ENCODE measurements at places on chromosomes 12 and 14. TPM values are rescaled to one million over a fixed set of nuclear protein-coding genes. Genes with fewer than 3 reads are reported as not detected.

Gene KLRK1
- 2.8 TPM for total RNA-seq

Gene ZBTB39
- 15.6 TPM for total RNA-seq

Gene TUBA1B
- total RNA-seq, result 292 TPM

DNA sequence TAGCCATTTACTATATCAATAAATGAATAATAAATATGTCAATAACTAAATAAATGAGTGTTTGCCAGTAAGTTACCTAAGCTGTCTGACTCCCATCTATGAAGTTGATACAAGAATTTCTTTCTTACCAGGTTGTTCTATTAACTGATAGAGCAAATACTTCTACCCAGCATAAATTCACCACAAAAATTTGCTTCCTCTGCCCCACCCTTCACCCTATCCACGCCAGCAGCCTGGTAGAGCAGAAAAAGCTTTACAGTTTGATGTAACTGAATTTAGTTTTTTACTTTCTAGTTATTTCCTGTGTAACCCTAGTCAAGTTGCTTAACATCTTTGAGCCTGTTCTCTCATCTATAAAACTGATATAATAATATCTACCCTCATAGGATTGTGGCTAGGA, 94.9 kb upstream of the SLC16A7 start:
- H3K27ac ChIP-seq, result no peak overlapping the region
- H3K4me3 ChIP-seq, result no peak overlapping the region
- no peaks in the 10 kb centered on the region for H3K27me3 ChIP-seq
- no peak for DNase-seq
- H3K36me3 ChIP-seq, result no peaks in the 10 kb centered on the region

Gene FOXA1
- 186 TPM for total RNA-seq

GRCh38 chr12:104733717-104734175, 224.3 kb downstream of the SLC41A2 start:
- H3K27ac ChIP-seq, result no peak overlapping the region
- DNase-seq, result peak; percentile 27
- no peak overlapping the region for H3K4me3 ChIP-seq
- peaks cover 3% of the 10 kb centered on the region for H3K4me1 ChIP-seq
- H3K27me3 ChIP-seq, result no peaks in the 10 kb centered on the region

Gene ORAI1
- 71.1 TPM for total RNA-seq

Gene PPM1H
- total RNA-seq, result 46.9 TPM

DNA sequence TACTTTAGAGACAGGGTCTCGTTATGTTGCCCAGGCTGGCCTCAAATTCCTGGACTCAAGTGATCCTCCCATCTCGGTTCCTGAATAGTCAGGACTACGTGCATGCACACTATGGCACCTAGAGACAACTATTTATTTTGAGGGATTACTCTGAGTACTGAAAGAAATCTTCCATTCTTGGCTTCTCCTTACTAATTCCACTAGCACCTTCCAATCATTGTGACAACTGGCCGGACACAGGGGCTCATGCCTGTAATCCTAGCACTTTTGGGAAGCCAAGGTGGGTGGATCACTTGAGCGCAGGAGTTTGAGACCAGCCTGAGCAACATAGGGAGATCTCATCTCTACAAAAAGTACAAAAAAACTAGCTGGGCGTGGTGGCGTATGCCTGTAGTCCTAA, 42.1 kb upstream of the MTERF2 start:
- H3K36me3 ChIP-seq, result no peaks in the 10 kb centered on the region
- H3K4me1 ChIP-seq, result peaks cover 5% of the 10 kb centered on the region
- no peaks in the 10 kb centered on the region for H3K27me3 ChIP-seq
- H3K27ac ChIP-seq, result no peak overlapping the region

GRCh38 chr12:2299206-2299605, 246.4 kb downstream of the CACNA1C start:
- no peak overlapping the region for H3K27ac ChIP-seq
- no peak overlapping the region for H3K4me3 ChIP-seq
- DNase-seq, result no peak
- no peaks in the 10 kb centered on the region for H3K27me3 ChIP-seq
- no peaks in the 10 kb centered on the region for H3K4me1 ChIP-seq

Gene COPZ1
- 83.1 TPM for total RNA-seq

Gene RFLNA
- 5.4 TPM for total RNA-seq

Gene BATF
- 3.1 TPM for total RNA-seq

- no peaks in the 10 kb centered on the region for H3K36me3 ChIP-seq
- no peak for DNase-seq
- H3K4me3 ChIP-seq, result no peak overlapping the region
- no peaks in the 10 kb centered on the region for H3K27me3 ChIP-seq
- H3K4me1 ChIP-seq, result no peaks in the 10 kb centered on the region
Measured at GRCh38 chr12:69423037-69423905, 46.9 kb upstream of the FRS2 start.

- H3K4me3 ChIP-seq, result no peak overlapping the region
- H3K27me3 ChIP-seq, result no peaks in the 10 kb centered on the region
- no peaks in the 10 kb centered on the region for H3K36me3 ChIP-seq
- no peak for DNase-seq
- H3K4me1 ChIP-seq, result no peaks in the 10 kb centered on the region
Measured at GRCh38 chr14:61003571-61003970, 22.5 kb downstream of the SLC38A6 start.

- no peak overlapping the region for H3K4me3 ChIP-seq
- H3K27me3 ChIP-seq, result no peaks in the 10 kb centered on the region
- H3K4me1 ChIP-seq, result no peaks in the 10 kb centered on the region
- DNase-seq, result no peak
Measured at GRCh38 chr12:12180575-12180974, 86.3 kb downstream of the LRP6 start.

Gene SOX5
- total RNA-seq, result 3.7 TPM

Gene ADAMTS20
- total RNA-seq, result 0.23 TPM

GRCh38 chr12:68641138-68641537, 30.4 kb downstream of the RAP1B start:
- no peak for DNase-seq
- no peak overlapping the region for H3K4me3 ChIP-seq
- H3K27ac ChIP-seq, result no peak overlapping the region
- H3K4me1 ChIP-seq, result no peaks in the 10 kb centered on the region

GRCh38 chr12:64665514-64665913, 55.2 kb downstream of the RASSF3 start:
- H3K36me3 ChIP-seq, result no peaks in the 10 kb centered on the region
- no peaks in the 10 kb centered on the region for H3K4me1 ChIP-seq
- H3K4me3 ChIP-seq, result no peak overlapping the region
- no peak for DNase-seq
- no peaks in the 10 kb centered on the region for H3K27me3 ChIP-seq

Gene GPR137C
- 5.3 TPM for total RNA-seq

- no peaks in the 10 kb centered on the region for H3K36me3 ChIP-seq
- no peaks in the 10 kb centered on the region for H3K27me3 ChIP-seq
- no peak overlapping the region for H3K4me3 ChIP-seq
- no peak overlapping the region for H3K27ac ChIP-seq
- no peak for DNase-seq
Measured at GRCh38 chr14:28831126-28831525, 64.5 kb downstream of the FOXG1 start.

GRCh38 chr12:89162589-89163261, 189.6 kb downstream of the DUSP6 start:
- peak; percentile 18 for DNase-seq
- no peaks in the 10 kb centered on the region for H3K27me3 ChIP-seq
- H3K4me1 ChIP-seq, result no peaks in the 10 kb centered on the region
- no peaks in the 10 kb centered on the region for H3K36me3 ChIP-seq
- no peak overlapping the region for H3K4me3 ChIP-seq

DNA sequence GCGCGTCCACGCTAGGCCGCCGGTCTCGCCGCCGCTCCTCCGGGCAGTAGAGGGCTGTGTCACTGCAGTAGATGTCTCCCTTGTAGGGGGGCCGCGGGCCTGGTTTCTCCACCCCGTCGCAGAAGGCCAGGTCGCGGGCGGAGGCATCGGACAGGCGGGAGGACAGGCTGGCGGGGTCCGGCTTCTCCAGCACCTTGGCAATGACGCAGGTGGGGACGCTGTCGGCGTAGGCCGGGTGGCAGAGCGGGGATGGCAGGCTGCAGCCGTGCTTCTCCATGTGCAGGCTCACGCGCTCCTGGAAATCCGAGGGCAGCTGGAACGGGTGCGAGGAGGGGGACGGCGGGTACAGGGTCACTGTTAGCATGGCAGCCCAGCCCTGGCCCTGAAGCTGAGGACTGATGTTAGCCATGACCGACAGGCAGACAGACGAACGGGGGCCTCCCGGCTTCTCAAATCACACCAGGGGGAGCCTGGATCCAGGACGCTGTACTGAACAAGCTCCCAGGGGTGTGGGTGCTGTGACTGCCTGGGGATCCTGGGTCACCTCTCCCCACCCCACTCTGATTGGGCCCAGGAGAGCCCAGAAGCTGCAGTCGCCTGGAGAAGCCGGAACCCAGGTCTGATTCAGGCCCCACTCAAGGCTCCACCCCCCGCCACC, 48.1 kb downstream of the BEGAIN start:
- H3K36me3 ChIP-seq, result no peaks in the 10 kb centered on the region
- H3K4me3 ChIP-seq, result no peak overlapping the region
- no peak for DNase-seq
- no peaks in the 10 kb centered on the region for H3K27me3 ChIP-seq

- H3K36me3 ChIP-seq, result no peaks in the 10 kb centered on the region
- no peaks in the 10 kb centered on the region for H3K27me3 ChIP-seq
- H3K27ac ChIP-seq, result no peak overlapping the region
- DNase-seq, result no peak
- no peak overlapping the region for H3K4me3 ChIP-seq
Measured at GRCh38 chr12:58503731-58504130, 416.6 kb downstream of the LRIG3 start.

DNA sequence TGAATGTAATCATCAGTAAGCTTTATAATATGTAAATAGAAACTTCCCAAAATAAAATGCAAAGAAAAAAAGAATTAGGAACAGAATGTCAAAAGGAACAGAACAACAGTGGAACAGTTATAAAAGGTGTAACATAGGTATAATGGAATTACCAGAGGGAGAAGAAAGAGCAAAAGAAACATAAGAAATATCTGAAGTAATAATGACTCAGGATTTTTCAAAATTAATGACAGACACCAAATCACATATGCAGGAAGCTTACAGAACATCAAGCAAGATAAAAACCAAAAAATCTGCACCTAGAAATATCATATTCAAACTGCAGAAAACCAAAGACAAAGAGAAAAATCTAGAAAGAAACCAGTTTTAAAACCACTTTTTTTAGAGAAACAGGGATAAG, 36.1 kb downstream of the TMEM116 start:
- no peaks in the 10 kb centered on the region for H3K36me3 ChIP-seq
- no peaks in the 10 kb centered on the region for H3K4me1 ChIP-seq
- H3K27me3 ChIP-seq, result no peaks in the 10 kb centered on the region
- H3K27ac ChIP-seq, result no peak overlapping the region
- DNase-seq, result no peak
- H3K4me3 ChIP-seq, result no peak overlapping the region

Gene C12orf50
- 6.7 TPM for total RNA-seq

GRCh38 chr12:11882301-11883019, 188.3 kb upstream of the BCL2L14 start:
- peaks cover 3% of the 10 kb centered on the region for H3K4me1 ChIP-seq
- H3K36me3 ChIP-seq, result no peaks in the 10 kb centered on the region
- H3K4me3 ChIP-seq, result no peak overlapping the region
- no peak for DNase-seq
- peak overlapping the region; percentile 29 for H3K27ac ChIP-seq
- no peaks in the 10 kb centered on the region for H3K27me3 ChIP-seq

Gene GUCY2C
- 0.11 TPM for total RNA-seq

Gene ACOT6
- total RNA-seq, result not detected

Gene SLC25A47
- total RNA-seq, result not detected

Gene PRPH
- 11.4 TPM for total RNA-seq

- no peak overlapping the region for H3K4me3 ChIP-seq
- no peak overlapping the region for H3K27ac ChIP-seq
- no peaks in the 10 kb centered on the region for H3K4me1 ChIP-seq
- H3K36me3 ChIP-seq, result no peaks in the 10 kb centered on the region
- DNase-seq, result no peak
Measured at GRCh38 chr12:15336768-15337553, 14.7 kb downstream of the PTPRO start.

DNA sequence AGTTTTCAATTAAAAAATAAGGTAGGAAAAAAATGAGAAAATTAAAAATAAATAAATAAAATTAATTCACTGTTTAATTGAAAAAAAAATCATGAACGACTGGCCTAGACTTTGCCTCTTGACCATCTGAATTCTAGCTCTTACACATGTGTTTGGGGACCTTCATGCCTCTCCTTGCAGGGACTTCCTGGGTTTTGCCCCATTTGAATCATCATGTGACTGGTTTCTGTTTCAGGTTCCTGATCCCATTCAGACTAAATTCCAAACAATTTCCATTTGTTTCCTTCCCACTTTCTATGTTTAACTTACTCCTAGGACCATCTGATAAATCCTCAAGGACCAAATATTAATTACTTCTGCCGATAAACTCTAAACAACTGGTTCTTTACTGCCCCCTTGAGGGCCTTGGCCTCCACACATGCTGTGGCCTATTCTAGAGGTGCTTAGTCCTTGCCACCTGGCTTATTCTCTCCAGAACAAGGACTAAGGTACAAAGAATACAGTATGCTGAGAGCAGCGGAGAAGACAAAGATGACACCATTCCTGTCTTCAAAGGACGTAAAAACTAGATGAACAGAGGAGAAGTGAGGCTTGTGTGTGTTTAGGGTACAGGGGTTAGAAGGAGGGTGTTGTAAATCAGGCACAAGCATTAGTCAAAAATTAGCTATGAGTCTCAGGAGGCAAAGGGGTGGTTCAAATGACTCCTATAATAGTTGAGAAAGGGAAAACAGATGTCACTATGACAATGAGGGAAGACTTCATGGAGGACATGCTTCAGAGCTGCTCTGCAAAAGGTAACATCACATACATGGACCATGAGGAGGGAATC, 125.8 kb upstream of the AVPR1A start:
- no peak overlapping the region for H3K4me3 ChIP-seq
- no peak overlapping the region for H3K27ac ChIP-seq
- no peaks in the 10 kb centered on the region for H3K36me3 ChIP-seq

GRCh38 chr12:79388011-79388410, 302.8 kb downstream of the PAWR start:
- H3K4me3 ChIP-seq, result no peak overlapping the region
- H3K4me1 ChIP-seq, result no peaks in the 10 kb centered on the region
- no peaks in the 10 kb centered on the region for H3K27me3 ChIP-seq
- H3K27ac ChIP-seq, result no peak overlapping the region
- DNase-seq, result no peak

- H3K27ac ChIP-seq, result peak overlapping the region; percentile 87
- no peaks in the 10 kb centered on the region for H3K4me1 ChIP-seq
- DNase-seq, result no peak
- H3K4me3 ChIP-seq, result peak overlapping the region; percentile 81
- H3K27me3 ChIP-seq, result no peaks in the 10 kb centered on the region
Measured at GRCh38 chr12:57429473-57430111, 1.3 kb downstream of the R3HDM2 start.

DNA sequence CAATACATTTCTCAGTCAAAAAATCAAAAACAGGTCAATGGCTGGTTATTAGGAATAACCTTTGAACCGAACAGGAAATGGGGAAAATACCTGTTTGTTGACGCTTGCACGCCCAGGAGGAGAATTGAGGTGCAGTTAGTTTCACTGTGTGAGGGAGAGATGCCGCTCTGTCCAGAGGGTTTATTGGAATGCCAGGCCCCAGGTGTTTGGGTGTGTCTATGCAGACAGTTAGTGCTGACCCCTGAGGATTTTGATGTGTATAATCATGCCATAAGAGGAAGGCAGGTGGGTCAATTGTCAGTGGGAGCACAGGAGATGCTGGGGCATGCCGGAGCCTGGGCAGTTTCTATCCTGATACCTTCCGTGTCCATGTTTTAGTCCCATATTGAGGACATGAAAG, 100.8 kb upstream of the DIO3 start:
- H3K4me1 ChIP-seq, result no peaks in the 10 kb centered on the region
- peaks cover 24% of the 10 kb centered on the region for H3K27me3 ChIP-seq
- no peak overlapping the region for H3K27ac ChIP-seq
- H3K4me3 ChIP-seq, result no peak overlapping the region
- H3K36me3 ChIP-seq, result no peaks in the 10 kb centered on the region

GRCh38 chr12:64696080-64696741, 63.0 kb downstream of the GNS start:
- H3K4me1 ChIP-seq, result no peaks in the 10 kb centered on the region
- H3K27me3 ChIP-seq, result no peaks in the 10 kb centered on the region
- H3K27ac ChIP-seq, result no peak overlapping the region
- no peak for DNase-seq
- H3K4me3 ChIP-seq, result no peak overlapping the region
